ENCODE measurements at places on chromosomes 13 and 19.
A peak's percentile ranks its signal among the peaks of the same experiment; 100 is the strongest.

GRCh38 chr19:7333198-7334118, 15.3 kb upstream of the ARHGEF18 start:
- no peak for DNase-seq

- DNase-seq = no peak
These were observed 165.4 kb downstream of the SUCLA2 start for GRCh38 chr13:47835470-47836228.

GRCh38 chr19:5157186-5157585, 183.4 kb downstream of the PTPRS start:
- DNase-seq = no peak

DNA sequence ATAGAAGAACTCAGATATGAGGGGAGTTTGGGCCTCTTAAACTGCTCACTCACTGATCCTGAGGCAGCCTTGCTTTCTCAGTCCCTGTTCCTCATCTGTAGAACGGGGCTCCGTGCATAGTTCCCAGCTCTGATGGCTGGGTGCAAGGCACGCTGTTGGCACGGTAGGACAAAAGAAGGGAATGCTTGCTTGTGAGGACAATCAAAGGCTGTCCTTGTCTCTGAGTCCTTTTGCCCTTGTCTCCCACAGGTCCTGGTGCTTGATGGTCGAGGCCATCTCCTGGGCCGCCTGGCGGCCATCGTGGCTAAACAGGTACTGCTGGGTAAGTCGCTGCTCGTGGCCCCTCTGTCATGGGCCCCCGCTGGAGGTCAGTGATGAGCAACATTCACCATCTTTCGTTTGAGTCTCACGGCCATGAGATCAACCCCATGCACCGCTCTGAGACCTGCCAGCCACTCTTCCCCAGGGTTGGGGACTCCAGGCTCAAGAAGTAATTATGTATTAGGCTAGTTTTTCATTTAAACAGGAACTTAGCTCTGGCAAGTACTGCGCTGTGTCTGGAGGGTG, 2.3 kb downstream of the RPL13A start:
- peak; percentile 37 for DNase-seq

DNA sequence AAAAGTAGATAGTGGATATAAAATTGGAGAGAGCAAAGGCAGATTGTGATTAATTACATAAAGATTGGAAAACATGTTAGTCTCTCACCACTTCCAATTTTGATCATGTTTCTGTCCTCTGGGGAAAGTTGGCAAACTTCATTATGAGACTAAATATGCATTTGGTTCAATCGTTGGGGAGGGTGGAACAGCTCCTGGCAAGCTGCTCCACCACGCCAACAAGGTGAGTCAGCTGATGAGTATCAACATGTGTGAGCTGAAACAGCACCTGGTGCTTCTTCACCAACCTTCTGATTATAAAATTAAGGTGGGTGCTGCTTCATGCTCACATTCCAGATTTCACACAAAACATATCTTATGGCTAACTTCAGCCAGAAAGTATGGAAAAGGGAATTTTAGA, 1784.6 kb downstream of the SLITRK5 start:
- DNase-seq = no peak

DNA sequence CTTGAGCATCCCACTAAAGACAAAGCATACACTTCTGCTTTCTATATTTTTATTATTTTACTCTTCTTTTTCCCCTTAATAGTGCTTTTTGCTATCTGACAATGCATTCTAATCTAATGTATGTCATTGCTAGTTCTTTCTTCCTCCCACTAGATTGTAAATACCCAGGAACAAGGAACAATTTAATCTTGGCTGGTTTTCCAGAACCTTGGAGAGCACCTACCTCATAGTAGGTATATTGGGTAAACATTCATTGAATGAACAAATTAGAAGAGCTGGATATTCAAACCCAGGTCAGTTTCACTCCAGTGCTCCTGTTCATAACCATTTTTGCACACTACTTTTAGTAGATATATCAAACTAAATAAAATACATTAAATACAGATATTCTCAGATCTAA, 1617.6 kb upstream of the SLC10A2 start:
- DNase-seq = no peak
